Activated T-helper 2 cell treated with anti-CD3 and anti-CD28 coated beads, Interferon-gamma antibody, Interleukin-2, Interleukin-4, amounts not matched to agents 10 μg/mL and 5 μg/mL and 100 μg/mL, durations not matched to agents 14 hours and 24 hours and 36 hours (primary cell): ENCODE measurements at places on chromosomes 1 and 21. TPM values are rescaled to one million over a fixed set of nuclear protein-coding genes. Genes with fewer than 3 reads are reported as not detected.

REG4 gene
- 0.18 TPM in 1 of 2 replicates, not detected in the other for total RNA-seq

PRDM16 gene
- total RNA-seq, result not detected in 2 replicates

SPRR1A gene
- not detected in 2 replicates for total RNA-seq

ICOSLG gene
- 5.4 and 6.0 TPM in 2 replicates for total RNA-seq

CD1D gene
- total RNA-seq, result not detected in 2 replicates

NPHS2 gene
- not detected in 2 replicates for total RNA-seq

FCGR3B gene
- not detected in 2 replicates for total RNA-seq

EGLN1 gene
- 20.2 and 24.4 TPM in 2 replicates for total RNA-seq

S100A2 gene
- total RNA-seq, result 0.44 and 0.75 TPM in 2 replicates

TRIM67 gene
- total RNA-seq, result not detected in 2 replicates

UTP11 gene
- 78.8 and 79.0 TPM in 2 replicates for total RNA-seq

GBP6 gene
- not detected in 2 replicates for total RNA-seq

RGS5 gene
- total RNA-seq, result 2.3 and 2.8 TPM in 2 replicates

ANGPTL7 gene
- total RNA-seq, result not detected in 2 replicates

WNT4 gene
- not detected in 2 replicates for total RNA-seq

AQP10 gene
- not detected in 2 replicates for total RNA-seq

ADCY10 gene
- 0.07 and 0.09 TPM in 2 replicates for total RNA-seq
